ENCODE measurements at places on chromosomes 13 and 19. TPM values are rescaled to one million over a fixed set of nuclear protein-coding genes. Genes with fewer than 3 reads are reported as not detected.

Gene PSPN
- total RNA-seq, result 2.4 TPM

Gene ZNF154
- 14.9 TPM for total RNA-seq

Gene CYP2A6
- 0.55 TPM for total RNA-seq

Gene FCER2
- total RNA-seq, result 0.19 TPM

Gene ZNF253
- total RNA-seq, result 25.6 TPM

Gene ZNF625
- 7.2 TPM for total RNA-seq

Gene KIR3DL2
- total RNA-seq, result 0.36 TPM

Gene THSD8
- total RNA-seq, result 10.8 TPM

Gene CD79A
- 29.8 TPM for total RNA-seq

Gene KL
- 0.64 TPM for total RNA-seq

Gene FXYD3
- total RNA-seq, result not detected

Gene NLRP9
- not detected for total RNA-seq

Gene YJEFN3
- 11.7 TPM for total RNA-seq

Gene TEKTIP1
- 11.4 TPM for total RNA-seq

Gene NUP58
- 83.0 TPM for total RNA-seq

Gene ZNF549
- 13.6 TPM for total RNA-seq

Gene SPRED3
- total RNA-seq, result 1.8 TPM

Gene SWSAP1
- total RNA-seq, result 3.0 TPM

Gene S1PR2
- 6.4 TPM for total RNA-seq

Gene PCDH17
- not detected for total RNA-seq

Gene ADGRE3
- not detected for total RNA-seq

Gene PALM
- total RNA-seq, result not detected

Gene TEX26
- total RNA-seq, result not detected

Gene RRAS
- total RNA-seq, result 14.9 TPM

Gene MAMSTR
- total RNA-seq, result 2.1 TPM

Gene ZNF850
- 16.9 TPM for total RNA-seq

Gene CYP4F12
- total RNA-seq, result 3.1 TPM

Gene PRR19
- 0.57 TPM for total RNA-seq

Gene ZNF835
- 3.8 TPM for total RNA-seq

Gene CABP5
- not detected for total RNA-seq

Gene CHAF1A
- total RNA-seq, result 79.1 TPM

Gene LYPD5
- total RNA-seq, result 2.0 TPM

Gene ODAD3
- total RNA-seq, result not detected

Gene PLK5
- not detected for total RNA-seq

Gene SIGLEC7
- 0.40 TPM for total RNA-seq

Gene MICOS13
- total RNA-seq, result 42.6 TPM

Gene PRTN3
- total RNA-seq, result not detected

Gene ZNF616
- total RNA-seq, result 13.3 TPM

Gene CFAP97D2
- total RNA-seq, result 0.22 TPM

Gene ZNF709
- 5.0 TPM for total RNA-seq

Gene SLITRK1
- total RNA-seq, result not detected

Gene LGALS14
- not detected for total RNA-seq

Gene SMIM17
- total RNA-seq, result 0.39 TPM

Gene BCAM
- not detected for total RNA-seq

Gene TMEM272
- total RNA-seq, result 1.9 TPM

Gene CDADC1
- 14.7 TPM for total RNA-seq

Gene FBXL3
- 47.7 TPM for total RNA-seq

Gene FAM83E
- total RNA-seq, result 2.7 TPM

Gene ZNF302
- 31.2 TPM for total RNA-seq

Gene ZIM2
- not detected for total RNA-seq

Gene C19orf38
- total RNA-seq, result 2.2 TPM

Gene MFSD12
- 90.8 TPM for total RNA-seq

Gene S1PR5
- 3.3 TPM for total RNA-seq

Gene KCTD15
- 1.3 TPM for total RNA-seq

Measured in activated naive CD8-positive, alpha-beta T cell treated with anti-CD3 and anti-CD28 coated beads, Interleukin-2, amount 10 ng/mL, durations not matched to agents 7 days and 5 days (primary cell).